Sigmoid colon (tissue), 7 donors: ENCODE measurements at places on chromosomes 1 and 21. TPM values are rescaled to one million over a fixed set of nuclear protein-coding genes. Genes with fewer than 3 reads are reported as not detected.
A peak's percentile ranks its signal among the peaks of the same experiment; 100 is the strongest.

DNA sequence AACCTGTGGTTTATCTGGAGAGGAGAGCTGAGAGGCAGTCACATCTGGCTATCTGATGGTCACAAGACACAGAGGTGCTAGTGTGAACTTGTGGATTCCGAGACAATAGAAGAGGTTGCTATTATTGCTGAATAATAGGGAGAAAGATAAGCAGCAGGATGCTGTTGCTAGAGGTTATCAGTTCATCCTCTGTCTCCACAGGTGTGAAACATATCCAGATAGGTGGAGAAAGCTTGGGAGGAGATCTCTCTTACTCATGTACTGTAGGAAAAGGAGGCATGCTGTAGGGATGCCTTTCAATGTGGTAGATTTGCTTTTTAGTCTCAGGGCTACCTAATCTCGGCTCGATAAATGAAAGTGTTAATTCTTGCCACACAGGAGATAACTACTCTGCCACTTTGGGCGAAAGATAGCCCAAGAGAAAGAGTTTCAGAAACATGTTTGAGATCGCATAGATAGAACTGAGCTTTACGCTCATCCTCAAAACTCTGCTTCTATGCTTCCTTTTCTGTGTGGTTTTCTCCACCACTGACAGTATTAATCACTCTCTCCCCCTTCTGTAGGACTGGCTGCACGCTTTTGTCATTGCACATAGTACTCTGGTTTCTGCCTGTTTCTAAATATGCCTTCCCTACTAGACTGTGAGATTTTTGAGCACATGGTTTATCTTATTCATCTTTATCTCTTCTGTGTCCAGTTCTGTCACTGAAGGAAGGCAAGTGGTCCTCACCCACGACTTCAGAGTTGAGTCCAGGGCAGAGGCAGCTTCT, 36.7 kb upstream of the PLXNA2 start:
- DNase-seq = no peak

GRCh38 chr1:15224974-15225373, 22.0 kb upstream of the FHAD1 start:
- no peak for DNase-seq

GRCh38 chr1:54017979-54018378, at the start of gene LDLRAD1:
Gene LDLRAD1 (minus strand): TSS chr1:54018186. CDS start chr1:54018112, 74 bp downstream.
- no peak for DNase-seq

DNA sequence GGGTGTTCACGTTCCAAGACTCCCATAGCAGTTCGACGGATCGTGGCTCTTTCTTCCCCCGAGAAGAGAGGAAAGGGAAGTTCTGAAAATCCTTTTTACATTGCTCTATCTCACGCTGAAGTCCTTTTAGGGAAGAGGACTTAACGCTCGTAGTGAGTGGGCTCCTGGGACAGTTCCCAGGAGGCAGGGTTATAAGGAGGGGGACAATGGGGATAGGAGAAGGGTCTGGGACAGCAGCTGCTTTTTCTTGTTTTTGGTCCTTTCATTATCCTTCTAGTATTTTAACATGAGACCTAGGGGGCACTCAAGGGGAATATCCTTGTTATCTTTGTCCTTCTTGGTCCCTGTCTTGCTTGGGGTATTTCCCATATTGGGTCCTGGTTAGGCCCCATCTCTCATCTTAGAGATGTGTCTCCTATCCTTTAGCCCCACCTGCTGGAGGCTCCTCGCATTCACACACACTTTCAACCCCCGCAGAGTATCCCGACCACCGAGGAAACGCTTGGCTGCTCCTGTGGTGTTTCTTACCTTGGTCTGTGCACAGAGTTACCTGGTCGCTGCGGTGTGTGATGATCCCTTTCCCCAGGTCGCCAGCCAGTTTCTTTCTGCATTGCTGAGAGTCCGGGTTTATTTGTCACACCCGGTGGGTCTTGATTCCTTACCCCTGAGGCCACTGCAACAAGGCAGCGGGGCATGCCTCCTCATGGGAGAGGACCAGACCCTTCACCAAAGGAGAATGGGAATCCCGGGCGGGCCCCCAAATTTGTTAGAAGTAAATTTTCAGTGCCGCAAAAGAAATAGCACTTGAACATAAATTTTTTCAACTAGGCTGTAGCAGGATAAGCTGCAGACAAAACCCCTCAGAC, 29.7 kb downstream of the SCCPDH start:
- peak; percentile 77 for DNase-seq

- no peak for DNase-seq
Observed at GRCh38 chr1:247542811-247543210, 6.1 kb upstream of the GCSAML start.

GRCh38 chr1:246527402-246528088, 20.5 kb upstream of the SMYD3 start:
- no peak for DNase-seq

- no peak for DNase-seq
Observed at GRCh38 chr1:46309401-46310159, 6.1 kb downstream of the UQCRH start.

- DNase-seq = peak; percentile 90
Observed at GRCh38 chr21:33380483-33380998, 22.7 kb upstream of the IFNGR2 start.

- DNase-seq = no peak
Observed at GRCh38 chr21:44618909-44619308, 7.0 kb downstream of the KRTAP10-8 start.

DNA sequence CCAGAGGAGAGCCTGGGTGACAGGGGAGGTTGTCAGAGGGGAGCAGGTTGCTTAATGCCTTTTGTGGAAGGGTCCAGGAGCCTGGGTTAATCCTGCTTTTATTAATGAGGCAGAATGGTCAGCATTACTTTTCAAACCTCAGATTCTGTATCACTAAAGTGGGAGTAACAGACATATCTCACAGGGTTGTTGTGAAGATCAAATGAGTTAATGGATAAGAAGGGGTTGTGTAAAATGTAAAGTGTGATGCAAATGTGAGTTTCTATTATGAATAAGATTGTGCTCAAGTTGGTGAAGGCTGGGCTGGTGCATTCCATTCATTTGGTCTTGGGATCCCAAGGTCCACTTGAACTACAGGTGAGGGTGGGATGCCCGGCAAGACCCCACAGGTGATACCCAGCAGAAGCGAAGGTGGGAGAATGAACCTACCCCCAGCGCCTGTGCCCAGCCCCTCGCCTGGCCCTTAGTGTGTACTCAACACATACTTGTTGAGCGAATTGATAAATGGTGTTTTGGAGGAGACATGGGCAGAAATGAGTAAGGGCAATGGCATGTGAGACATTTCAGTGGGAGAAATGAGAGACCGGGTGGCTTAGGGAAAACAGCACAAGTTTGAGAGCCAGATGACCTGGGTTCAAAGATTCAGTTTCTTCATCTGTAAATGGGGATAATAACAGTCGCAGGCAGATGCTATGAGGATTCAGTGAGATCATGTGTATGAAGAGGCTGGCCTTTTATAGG, 6.2 kb downstream of the SLC26A9 start:
- DNase-seq = no peak

- no peak for DNase-seq
Observed at GRCh38 chr1:29758781-29759499, 522.6 kb downstream of the PTPRU start.

- DNase-seq = peak; percentile 53
Observed at GRCh38 chr1:30420519-30421050, 302.8 kb downstream of the MATN1 start.

GRCh38 chr1:232319072-232319471, 310.9 kb downstream of the SIPA1L2 start:
- DNase-seq = no peak

DNA sequence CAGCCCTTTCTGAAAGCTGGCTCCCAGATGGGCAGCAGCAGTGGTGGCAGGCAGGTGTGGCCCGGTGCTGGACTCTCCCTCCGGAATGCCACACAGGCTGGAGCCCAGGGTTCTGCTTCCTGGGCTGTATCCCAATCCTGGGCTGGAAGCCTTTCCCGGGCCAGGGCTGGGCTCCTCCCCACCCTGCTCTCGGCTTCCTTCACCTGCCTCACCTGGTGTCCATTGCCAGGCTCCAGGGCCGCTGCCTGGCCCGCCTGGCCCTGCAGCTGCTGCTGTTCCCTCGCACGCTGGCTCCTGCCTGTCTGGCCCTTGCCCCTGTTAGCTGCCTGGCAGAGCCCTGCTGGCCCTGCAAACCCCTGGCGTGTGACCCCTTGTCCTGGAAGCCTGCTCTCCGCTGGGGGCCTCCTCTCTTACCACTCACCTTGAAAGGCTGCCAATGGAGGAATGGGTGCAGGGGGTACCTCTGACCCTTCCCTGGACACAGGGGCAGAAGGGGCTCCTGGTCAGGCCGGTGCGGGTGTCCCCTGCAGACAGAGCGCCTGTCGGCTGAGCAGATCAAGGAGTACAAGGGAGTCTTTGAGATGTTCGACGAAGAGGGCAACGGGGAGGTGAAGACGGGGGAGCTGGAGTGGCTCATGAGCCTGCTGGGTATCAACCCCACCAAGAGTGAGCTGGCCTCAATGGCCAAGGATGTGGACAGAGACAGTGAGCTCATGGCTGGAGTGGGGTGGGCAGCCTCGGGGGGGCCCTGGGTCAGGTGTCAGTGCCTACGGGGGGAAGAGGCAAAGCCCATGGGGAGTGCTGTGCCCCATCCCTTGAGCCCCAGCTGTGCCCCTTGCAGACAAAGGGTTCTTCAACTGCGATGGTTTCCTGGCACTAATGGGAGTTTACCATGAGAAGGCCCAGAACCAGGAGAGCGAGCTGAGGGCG, 1.1 kb downstream of the CALML6 start:
- DNase-seq = peak; percentile 53

DNA sequence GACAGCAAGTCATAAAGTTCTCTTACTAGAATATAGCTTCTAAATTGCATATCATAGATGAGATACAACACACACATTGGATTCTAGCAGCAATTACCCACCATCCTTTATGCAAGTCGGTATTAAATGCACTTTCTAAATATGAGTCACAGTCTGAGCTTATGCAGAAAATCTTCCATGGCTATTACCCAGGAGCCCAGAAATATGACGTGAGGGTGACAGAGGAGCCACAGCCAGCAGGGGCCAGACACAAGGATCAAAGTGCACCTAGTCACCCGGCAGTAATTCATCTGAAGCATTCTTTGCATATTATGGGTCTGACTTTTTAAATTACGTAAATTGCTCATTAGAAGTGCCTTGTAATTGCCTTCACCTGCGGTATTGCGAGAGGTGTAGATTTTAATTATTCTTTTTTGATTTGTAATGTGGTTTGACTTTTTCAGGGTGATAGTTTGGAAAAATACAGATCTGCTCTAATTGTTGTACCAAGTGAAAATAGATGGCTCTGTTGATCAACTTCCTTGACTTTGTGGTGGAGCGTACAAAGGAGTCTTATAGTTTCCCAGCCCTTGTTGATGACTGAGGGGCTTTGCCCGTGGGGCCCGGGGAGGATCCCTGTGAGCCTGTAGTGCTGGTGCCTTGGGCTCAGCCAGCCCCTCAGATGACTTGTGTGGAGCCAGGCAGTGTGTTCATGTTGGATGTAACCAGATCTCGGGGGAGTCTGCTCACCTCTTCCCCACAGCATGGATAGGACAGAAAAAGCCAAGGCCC, 470.0 kb upstream of the VAMP3 start:
- DNase-seq = no peak

DNA sequence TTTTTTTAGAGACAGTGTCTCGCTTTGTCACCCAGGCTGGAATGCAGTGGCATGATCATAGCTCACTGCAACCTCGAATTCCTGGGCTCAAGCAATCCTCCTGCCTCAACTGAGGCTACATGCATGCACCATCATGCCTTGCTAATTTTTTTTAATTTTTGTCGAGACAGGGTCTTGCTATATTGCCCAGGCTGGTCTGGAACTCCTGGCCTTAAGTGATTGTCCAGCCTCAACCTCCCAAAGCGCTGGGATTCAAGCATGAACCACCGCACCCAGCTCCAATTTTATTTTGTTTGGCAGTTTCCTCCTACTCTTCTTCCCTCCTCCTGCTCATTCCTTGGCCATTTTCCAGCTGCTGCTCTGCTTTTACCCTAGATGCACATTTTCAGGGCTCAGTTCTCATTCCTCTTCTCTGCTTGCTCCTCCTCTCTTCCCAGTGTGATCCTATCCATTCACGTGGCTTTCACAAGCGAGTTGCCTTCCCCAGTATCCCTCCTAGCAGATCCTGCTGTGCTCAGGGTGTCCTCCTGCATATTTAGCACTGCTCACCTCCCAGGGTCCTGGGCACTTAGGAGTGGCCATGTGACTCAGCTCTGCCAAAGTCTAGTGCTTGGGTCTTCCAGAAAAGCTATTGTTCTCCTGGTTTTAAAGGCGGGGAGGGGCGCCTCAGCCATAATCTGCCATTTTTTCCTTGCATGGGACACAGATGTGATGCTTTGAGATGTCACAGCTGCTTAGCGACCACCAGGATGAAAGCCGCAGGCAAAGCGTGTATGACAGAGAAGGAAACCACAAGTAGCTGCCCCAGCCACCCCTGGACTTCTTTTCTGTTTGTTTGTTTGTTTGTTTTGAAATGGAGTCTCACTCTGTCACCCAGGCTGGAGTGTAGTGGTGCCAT, 33.7 kb downstream of the PSEN2 start:
- DNase-seq = peak; percentile 86

GRCh38 chr1:186834399-186834958, 5.7 kb downstream of the PLA2G4A start:
- no peak for DNase-seq

DNA sequence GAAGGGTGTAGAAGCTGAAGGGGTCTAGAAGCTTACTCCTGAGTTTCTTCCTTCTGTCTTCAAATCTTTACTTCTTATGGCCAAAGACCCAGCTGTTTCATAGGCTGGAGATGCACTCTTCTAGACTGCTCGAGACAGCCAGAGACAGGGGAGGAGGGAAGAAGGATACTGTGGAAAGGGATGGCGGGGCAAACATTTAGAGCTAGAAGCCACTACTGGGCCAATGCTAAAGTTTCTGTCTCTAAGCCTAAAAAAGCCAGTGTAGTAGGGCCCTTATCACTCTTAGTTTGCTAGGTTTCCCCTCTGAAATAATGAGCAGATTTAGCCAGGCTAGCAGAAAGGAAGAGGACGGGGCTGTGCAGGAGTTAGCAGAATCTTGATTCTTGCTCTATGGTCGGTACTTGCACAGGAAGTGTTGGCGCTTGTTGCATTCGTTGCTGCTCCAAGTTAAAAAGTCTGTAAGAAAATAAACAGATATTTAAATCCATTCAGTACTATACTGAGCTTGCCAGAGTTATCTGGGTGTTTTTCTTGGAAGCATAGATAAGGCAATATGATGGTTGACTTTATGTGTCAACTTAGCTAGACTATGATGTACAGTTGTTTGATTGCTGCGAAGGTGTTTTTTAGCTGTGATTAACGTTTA, 16.9 kb downstream of the REG4 start:
- no peak for DNase-seq

Gene BMP8B
- total RNA-seq = 0.16 TPM

Gene CD2
- 0.41 TPM for total RNA-seq

Gene SPRR2B
- not detected for total RNA-seq

Gene AVPR1B
- not detected for total RNA-seq

Gene IL23R
- total RNA-seq = not detected

Gene PTPRC
- 12.5 TPM for total RNA-seq

Gene NIT1
- 27.3 TPM for total RNA-seq

Gene C1orf56
- total RNA-seq = 6.7 TPM

Gene TMEM69
- 24.6 TPM for total RNA-seq

Gene PTGS2
- 29.3 TPM for total RNA-seq
